ENCODE measurements at places on chromosomes 6 and 20.

DNA sequence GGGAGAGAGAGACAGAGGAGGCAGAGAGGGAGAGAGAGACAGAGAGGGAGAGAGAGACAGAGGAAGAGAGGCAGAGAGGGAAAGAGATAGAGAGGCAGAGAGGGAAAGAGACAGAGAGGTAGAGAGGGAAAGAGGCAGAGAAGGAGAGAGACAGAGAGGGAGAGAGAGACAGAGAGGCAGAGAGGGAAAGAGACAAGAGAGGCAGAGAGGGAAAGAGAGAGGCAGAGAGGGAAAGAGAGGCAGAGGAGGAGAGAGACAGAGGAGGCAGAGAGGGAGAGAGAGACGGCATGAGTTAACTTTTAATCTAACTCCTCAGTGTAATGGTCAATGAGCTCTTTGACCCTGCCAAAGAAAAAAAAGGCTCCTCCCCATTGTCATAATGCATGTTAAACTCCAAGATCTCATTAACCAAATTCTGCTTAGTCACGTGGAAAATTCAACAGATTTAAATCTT is 7.1 kb downstream of the ELOVL2 start:
- no peak for DNase-seq

- no peak for DNase-seq
Measured at GRCh38 chr6:100447081-100447899, 17.4 kb downstream of the SIM1 start.

GRCh38 chr6:1781152-1781816 is 171.6 kb downstream of the FOXC1 start:
- peak; percentile 71 for DNase-seq

DNA sequence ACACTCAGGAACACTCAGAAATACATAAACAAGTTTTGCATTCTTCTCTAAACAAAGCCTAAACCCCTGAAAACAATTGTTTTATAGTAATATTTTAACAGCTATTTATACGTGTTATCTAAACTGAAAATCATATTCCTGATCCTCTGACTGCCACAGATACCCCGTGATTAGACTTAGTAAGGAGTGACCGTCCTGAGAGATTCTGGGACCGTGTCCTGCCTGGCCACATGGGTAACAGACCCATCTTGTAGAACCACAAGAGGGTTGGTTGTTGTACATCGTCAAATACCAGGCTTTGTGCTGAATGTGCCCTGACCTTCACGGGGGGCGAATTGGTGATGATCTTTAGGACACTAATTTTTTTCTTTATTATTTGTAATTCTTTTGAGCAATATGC is 214.4 kb downstream of the TMEM242 start:
- no peak for DNase-seq

- peak; percentile 45 for DNase-seq
Measured at GRCh38 chr6:32613475-32613874, 23.7 kb upstream of the HLA-DQA1 start.

GRCh38 chr20:58996226-58996611 is 10.8 kb downstream of the CTSZ start:
- no peak for DNase-seq

DNA sequence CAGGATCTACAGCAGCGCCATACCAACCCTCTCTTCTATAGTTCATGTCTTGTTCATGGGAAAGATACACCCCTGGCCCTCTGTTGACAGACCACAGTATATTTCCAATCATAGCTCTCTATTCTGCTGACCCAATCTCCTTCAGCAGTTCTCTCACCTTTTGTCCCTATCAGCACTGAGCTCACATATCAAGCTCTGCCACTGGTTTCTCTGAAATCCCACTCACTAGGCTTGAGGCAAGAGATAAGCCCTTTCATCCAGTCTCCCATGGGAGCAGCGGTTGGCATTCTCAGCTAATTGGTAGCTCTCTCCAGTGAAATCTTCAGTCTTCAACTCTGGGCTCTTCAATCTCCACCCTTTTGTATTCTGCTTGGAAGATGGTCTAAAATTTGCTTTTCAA is 313.4 kb downstream of the GJA1 start:
- DNase-seq = no peak

GRCh38 chr6:100678027-100678426 is 203.1 kb downstream of the ASCC3 start:
- DNase-seq = no peak

GRCh38 chr6:41624621-41625380 is 13.5 kb upstream of the MDFI start:
- DNase-seq = no peak

- no peak for DNase-seq
Measured at GRCh38 chr20:51100617-51101016, 77.7 kb upstream of the KCNG1 start.

DNA sequence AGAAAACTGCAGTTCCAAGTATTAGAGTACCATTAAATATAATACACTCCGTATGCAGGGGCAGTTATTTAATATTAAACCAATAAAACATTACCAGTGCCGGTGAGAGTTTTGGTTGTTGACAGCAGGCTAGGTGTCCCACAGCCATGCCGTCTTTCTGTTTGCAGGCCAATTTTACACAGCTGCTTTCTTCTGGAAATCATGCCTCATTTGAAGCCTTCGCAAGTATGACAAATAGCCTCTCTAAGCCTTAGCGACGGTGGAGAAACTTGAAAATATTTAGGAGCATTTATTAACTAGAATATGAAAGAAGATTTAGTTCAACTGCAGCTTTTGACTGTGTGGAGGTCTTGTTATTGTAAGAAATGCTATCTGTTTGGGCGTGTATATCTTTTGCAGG is 226.0 kb downstream of the BMP2 start:
- no peak for DNase-seq

GRCh38 chr20:34970846-34971560 is 15.3 kb downstream of the MYH7B start:
- DNase-seq = no peak

- DNase-seq = no peak
Measured at GRCh38 chr6:104540743-104541142, 319.0 kb downstream of the HACE1 start.
